Stimulated activated CD8-positive, alpha-beta memory T cell treated with anti-CD3 and anti-CD28 coated beads, Interleukin-7, amount 100 ng/mL, for 1 hour (primary cell): ENCODE measurements at places on chromosomes 3 and 15.
A peak's percentile ranks its signal among the peaks of the same experiment; 100 is the strongest.

GRCh38 chr15:100914876-100915275 lies 4.3 kb upstream of the LRRK1 start:
- DNase-seq, result no peak

- DNase-seq, result no peak
Measured at GRCh38 chr3:189304465-189305351, 132.9 kb downstream of the TPRG1 start.

DNA sequence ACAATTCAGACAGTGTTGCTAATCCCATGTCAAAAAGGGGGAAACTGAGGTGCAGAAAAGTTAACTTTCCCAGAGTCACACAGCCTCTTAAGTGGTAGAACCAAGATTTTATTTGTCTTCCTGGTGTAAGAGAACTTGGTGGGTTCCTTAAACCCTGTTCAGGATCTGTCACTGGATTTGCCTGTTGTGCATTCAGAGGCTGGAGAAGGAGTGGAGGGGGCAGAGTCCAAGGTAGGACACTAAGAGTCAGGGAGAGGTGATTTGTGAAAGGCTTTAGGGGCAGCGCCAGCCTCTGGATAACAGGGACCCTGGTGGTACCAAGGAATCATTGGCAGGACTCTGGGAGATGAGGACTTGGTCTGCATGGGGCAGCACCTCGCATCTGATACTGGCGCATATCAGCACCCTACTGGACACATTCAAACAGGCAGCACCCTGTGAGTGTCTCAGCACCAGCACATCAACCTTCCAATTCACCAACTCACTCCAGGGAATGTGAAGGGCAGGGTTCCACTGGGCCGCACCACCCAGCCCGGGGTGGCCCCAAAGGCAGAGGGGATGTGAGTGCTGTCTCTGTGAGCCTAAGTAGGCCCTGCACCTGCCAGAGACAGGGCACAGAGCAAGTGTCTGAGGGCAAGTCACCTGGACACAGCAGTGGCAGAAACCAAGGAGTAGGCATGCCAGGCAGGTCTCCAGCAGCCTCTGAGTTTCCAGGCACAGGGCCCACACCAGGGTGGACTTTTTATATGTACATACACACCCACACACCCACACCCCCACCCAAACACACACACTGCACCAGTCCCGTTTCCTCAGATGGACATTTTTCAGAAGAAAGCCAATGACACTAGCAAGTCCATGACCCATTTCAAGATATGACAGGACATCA lies 71.6 kb downstream of the LIPC start:
- DNase-seq, result no peak

DNA sequence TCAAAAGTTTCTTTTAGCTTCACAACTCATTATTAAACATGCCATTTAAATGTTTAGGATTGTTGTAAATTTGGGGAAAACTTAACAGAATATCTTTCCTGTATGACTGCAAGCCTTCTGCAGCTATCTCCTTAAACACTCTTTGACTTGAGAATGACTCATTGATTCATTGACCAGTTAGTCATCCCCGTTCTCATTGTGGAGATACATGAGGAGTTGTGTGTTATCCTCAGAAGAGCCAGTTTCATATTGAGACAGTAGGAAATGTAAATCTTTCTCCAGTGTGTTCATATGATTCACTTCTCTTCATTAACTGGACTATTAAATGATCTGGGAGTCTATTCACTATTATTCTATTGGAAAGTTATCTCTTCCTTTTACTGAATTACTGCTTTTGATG lies 83.0 kb downstream of the CRYGS start:
- DNase-seq, result no peak

- no peak for DNase-seq
Measured at GRCh38 chr15:39851500-39852092, 68.5 kb downstream of the GPR176 start.

DNA sequence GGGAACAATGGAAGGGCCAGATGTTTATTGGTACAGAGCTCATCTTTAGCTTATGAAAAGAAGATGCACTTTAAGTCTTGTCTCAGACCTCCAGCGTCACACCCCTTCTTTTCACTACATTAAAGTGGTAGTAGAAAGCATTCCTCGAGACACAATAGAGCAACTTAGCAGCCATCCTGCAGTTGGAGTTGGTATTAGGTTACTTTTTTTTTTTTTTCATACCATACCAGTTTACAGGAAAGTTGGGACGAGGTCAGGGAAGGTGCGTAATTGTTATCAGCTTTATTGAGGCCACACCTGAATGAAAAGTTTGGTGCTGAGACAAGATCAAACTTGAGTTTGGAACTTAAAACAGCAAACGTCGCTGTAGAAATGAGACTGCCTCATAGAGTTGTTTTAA lies 203.8 kb downstream of the SOX2 start:
- no peak for DNase-seq

DNA sequence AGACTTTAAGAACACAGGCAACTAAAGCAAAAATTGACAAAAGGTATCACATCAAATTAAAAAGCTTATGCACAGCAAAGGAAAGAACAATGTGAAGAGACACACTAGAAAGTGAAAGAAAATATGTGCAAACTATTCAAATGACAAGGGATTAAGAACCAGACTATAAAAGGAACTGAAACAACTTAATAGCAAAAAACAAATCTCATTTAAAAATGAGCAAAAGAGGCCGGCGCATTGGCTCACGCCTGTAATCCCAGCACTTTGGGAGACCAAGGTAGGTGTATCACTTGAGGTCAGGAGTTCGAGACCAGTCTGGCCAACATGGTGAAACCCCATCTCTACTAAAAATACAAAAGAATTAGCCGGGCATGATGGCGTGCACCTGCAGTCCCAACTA lies 14.4 kb downstream of the NGLY1 start:
- DNase-seq, result no peak

DNA sequence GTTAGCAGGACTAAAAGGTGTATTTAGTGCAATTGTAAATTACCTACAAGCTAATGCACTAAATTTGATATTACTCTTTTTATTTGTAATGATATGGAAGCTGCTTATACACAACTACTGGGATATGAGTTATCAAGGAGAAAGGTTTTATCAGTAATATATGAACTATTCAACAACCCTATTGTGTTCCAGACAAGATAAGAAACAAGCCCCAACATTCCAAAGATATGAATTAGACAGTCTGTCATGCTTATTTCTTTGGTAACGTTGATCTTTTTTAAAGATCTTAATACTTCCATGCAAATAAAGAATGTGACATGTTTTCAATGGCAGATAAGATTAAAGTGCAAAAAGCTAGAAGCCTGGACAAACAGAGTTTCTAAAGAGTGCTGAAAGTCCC lies 314.0 kb upstream of the THBS1 start:
- no peak for DNase-seq

GRCh38 chr15:39506146-39506545 lies 74.7 kb upstream of the THBS1 start:
- no peak for DNase-seq

- peak; percentile 74 for DNase-seq
Measured at GRCh38 chr3:57227204-57227929, at the start of gene APPL1. TSS of gene APPL1 (plus strand) at chr3:57227729. CDS start at chr3:57227884, 155 bp downstream.

DNA sequence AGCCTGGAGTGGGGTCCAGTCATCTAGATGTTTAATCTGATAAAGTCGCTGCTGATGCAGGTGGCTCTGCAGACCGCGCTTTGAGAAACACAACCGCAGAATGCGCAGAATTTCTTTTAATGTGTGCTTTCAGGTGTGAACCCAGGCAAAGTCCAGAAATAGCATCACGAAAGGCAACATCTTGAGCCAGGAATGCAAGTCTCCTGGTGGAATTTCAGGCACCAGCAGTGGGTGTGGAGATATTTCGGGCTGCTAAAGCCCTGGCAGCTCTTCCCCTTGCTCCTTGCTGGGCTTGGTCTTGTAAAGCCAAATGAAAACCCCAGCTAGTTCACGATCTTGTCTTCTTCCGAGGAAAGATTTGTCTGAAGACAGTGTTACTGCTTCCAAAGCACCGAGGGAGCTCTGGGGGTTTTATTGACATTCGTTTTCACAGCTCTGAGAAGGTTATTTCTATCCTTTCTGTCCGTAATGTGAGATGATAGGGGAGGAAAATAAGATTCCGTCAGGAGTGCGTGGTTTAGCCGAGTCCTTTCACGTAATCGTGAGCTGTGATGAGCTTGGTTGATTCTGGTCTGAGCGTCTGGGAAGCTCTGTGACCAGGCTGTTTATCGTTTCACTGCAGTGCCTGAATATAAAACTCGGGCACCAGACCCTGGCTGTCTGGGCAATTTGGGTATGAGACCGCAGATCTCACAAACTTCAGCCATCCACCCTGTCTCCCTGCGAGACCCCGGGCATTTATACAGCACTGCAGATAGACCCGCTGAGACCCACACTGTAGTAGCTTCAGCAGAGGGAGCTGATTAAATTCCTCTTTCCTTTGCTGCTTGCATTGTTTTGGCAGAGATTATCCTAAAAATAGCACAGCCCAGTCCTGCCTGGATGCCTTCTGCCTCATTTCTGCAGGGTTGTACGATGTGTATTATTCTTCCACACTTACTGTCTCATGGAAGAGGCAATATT lies 67.0 kb upstream of the SLC25A26 start:
- no peak for DNase-seq

- DNase-seq, result no peak
Measured at GRCh38 chr15:34335176-34336032, 2.2 kb downstream of the SLC12A6 start.

GRCh38 chr3:59192473-59192872 lies 142.6 kb upstream of the CFAP20DC start:
- no peak for DNase-seq
